ENCODE measurements at places on chromosomes 5 and 9.

GRCh38 chr5:38734353-38734752, 111.5 kb upstream of the OSMR start:
- DNase-seq = no peak

DNA sequence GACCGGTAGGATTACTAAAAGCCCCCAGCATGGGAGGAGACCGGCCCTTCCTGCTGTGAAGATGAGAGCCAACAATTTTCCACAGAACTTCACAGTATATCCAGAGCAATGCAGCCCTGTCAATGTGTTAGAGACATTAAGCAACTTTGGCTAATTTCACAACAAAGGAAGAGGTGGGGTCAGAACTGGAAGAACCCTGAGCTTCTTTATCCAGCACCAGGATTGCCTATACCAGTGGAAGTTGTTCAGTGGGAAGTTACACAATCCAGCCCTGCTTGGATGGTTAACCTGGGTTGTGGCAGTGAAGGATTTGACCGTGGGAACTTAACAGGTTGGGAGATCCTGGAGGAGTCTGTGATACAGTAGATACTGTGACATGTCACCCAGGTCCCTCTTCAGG, 197.0 kb downstream of the FBN2 start:
- DNase-seq = no peak

- DNase-seq = no peak
Observed at GRCh38 chr5:139670369-139671095, 22.4 kb downstream of the CXXC5 start.

DNA sequence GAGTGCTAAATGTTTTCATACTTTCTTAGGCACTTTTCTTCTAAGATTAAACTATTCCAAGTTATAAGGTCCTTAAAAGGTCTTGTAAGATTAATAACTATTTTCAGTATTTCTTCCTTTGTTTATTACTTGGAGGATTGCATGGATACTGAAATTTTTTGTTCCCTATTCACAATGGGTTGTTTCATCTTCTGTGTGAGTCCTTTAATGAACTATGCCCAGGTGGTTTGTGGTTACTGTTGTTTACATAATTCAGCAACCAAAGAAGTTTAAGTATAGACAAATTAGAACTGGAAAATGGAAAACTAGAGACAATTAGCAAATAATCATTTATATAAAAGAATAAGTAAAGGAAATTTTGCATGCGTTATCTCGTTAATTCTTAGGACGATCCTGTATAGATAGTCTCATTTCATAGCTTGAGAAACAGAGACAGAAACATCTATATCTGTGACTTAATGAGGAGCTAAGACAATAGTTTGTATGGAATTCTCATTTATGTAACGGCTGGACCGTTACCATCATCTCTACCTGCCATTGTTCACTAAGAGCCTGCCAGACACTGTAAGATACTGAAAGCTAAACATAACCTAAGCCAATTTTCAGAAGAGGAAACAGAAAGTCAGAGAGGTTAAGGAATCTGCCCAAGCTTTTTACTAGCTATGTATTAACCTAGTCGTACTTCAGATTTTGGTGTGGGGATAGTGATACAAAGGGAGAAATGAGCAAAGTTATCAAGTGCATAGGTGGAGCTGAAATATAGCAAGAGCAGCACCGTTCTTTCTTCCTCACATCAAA, 148.2 kb downstream of the PAM start:
- DNase-seq = no peak

GRCh38 chr9:21574261-21574660, 92.1 kb upstream of the IFNE start:
- no peak for DNase-seq
